Lung (tissue), 17 donors: ENCODE measurements at places on chromosomes 1 and 21.

DNA sequence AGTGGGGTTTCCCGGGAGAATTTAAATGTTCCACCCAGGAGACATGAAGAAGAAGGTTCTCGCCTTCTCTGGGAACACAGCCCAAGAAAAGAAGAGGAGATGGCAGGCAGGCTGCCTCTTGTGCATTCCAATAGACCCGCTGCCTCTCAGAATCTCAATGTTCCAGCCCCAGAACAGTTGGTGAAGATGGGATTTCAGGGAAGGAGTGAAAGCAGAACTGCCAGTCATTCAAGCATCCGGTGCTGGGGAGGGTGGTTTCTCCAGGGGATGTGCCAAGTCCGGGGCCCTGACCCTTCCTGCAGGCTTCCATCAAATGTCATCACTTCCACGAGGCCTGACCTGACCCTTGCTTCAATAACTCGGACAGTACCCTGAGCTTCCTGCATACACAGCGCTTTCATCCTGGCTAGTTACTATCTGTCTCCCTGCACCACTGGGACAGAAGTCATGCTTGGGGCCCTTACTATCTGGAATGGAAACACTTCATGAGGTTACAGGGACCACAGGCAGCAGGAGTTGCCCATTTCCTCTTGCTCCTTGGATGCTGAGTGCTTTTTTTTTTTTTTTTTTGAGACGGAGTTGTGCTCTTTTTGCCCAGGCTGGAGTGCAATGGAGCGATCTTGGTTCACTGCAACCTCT is 386.6 kb upstream of the POU3F1 start:
- DNase-seq = no peak

DNA sequence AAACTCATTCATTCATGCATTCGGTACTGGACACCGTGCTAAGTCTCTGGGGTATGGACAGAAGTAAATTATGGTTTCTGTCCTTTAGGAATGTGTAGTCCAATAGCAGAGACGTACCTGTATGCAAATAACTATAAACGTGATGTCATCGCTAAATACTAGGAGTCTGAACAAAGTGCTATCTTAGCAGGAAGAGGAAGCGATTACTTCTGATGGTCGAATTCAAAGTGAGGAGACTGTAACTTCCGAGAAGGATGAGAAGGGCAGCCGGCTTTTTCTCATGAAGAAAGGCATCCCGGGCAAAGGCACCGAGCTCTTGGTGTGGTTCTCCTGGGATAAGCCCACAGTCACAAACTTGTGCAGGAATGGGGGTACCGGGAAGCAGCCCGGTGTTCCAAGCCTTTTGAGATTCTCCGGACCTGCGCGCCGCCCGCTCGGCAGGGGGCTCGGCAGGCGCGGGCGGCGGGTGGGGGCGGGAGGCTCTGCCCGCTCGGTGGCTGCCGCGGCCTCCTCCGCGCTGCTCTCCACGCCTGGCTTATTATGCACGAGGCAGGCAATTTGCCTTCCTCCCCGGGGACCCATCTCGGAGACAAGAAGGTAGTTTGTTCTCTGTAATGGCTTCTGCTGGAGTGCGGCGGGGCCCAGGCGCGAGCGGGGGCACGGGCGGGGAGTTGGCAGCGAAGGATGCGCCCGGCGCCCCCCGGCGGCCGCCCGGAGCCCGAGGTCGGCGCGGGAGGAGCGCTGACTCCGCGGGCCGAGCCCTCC is 67.5 kb upstream of the CD1D start:
- peak; percentile 60 for DNase-seq

GRCh38 chr1:160826546-160826945 is 30.6 kb downstream of the LY9 start:
- DNase-seq = no peak

- no peak for DNase-seq
Observed at GRCh38 chr1:228883535-228883934, 148.3 kb downstream of the RHOU start.

- DNase-seq = peak; percentile 78
Observed at GRCh38 chr1:117627546-117628130, 21.8 kb downstream of the TENT5C start.

- DNase-seq = no peak
Observed at GRCh38 chr1:107896936-107897335, 68.0 kb downstream of the VAV3 start.

- DNase-seq = peak; percentile 99
Observed at GRCh38 chr1:228802386-228803220, 67.3 kb downstream of the RHOU start.
